ENCODE measurements at places on chromosomes 3 and 15. TPM values are rescaled to one million over a fixed set of nuclear protein-coding genes. Genes with fewer than 3 reads are reported as not detected.

GCNT3 gene
- total RNA-seq = not detected

TMEM212 gene
- total RNA-seq = not detected

GUCA1C gene
- total RNA-seq = not detected

MUSTN1 gene
- total RNA-seq = 105 TPM

ISL2 gene
- total RNA-seq = not detected

DNAJC13 gene
- 53.3 TPM for total RNA-seq

PLOD2 gene
- total RNA-seq = 64.1 TPM

PCSK6 gene
- total RNA-seq = 9.2 TPM

UQCC5 gene
- 13.8 TPM for total RNA-seq

PTH1R gene
- total RNA-seq = 17.9 TPM

DUT gene
- total RNA-seq = 63.7 TPM

CD80 gene
- total RNA-seq = 1.3 TPM

UCN2 gene
- total RNA-seq = not detected

POPDC2 gene
- total RNA-seq = 8.5 TPM

XIRP1 gene
- 0.23 TPM for total RNA-seq

IL17RD gene
- total RNA-seq = 17.9 TPM

GALNT15 gene
- total RNA-seq = 130 TPM

IL20RB gene
- total RNA-seq = 2.6 TPM

CEMIP gene
- total RNA-seq = 0.62 TPM

CD86 gene
- 5.0 TPM for total RNA-seq

SI gene
- total RNA-seq = 0.14 TPM

KLHL40 gene
- total RNA-seq = not detected

COL6A5 gene
- not detected for total RNA-seq

SKOR1 gene
- 0.51 TPM for total RNA-seq

MLF1 gene
- total RNA-seq = 7.7 TPM

HESX1 gene
- 0.62 TPM for total RNA-seq

ARHGEF26 gene
- 14.4 TPM for total RNA-seq

RRP9 gene
- 13.4 TPM for total RNA-seq

MIX23 gene
- total RNA-seq = 16.3 TPM

IGF2BP2 gene
- 4.2 TPM for total RNA-seq

BSN gene
- 0.48 TPM for total RNA-seq

SPATA12 gene
- total RNA-seq = not detected

DZIP1L gene
- total RNA-seq = 15.5 TPM

CBLB gene
- total RNA-seq = 141 TPM

APBA2 gene
- 4.0 TPM for total RNA-seq

PLCH1 gene
- 0.05 TPM for total RNA-seq

THAP10 gene
- total RNA-seq = 1.7 TPM

CCR8 gene
- total RNA-seq = not detected

PDE12 gene
- 17.9 TPM for total RNA-seq

PIF1 gene
- total RNA-seq = 1.9 TPM

SMAD6 gene
- total RNA-seq = 17.4 TPM

MESP2 gene
- total RNA-seq = 0.38 TPM

TJP1 gene
- 91.3 TPM for total RNA-seq

VEPH1 gene
- 0.24 TPM for total RNA-seq

GABRB3 gene
- total RNA-seq = 1.6 TPM

VPS13C gene
- total RNA-seq = 89.2 TPM

HACD2 gene
- 19.9 TPM for total RNA-seq

NR2E3 gene
- total RNA-seq = 0.19 TPM

Measured in posterior vena cava (tissue), 2 donors.